ENCODE measurements at places on chromosomes 16 and 17.

DNA sequence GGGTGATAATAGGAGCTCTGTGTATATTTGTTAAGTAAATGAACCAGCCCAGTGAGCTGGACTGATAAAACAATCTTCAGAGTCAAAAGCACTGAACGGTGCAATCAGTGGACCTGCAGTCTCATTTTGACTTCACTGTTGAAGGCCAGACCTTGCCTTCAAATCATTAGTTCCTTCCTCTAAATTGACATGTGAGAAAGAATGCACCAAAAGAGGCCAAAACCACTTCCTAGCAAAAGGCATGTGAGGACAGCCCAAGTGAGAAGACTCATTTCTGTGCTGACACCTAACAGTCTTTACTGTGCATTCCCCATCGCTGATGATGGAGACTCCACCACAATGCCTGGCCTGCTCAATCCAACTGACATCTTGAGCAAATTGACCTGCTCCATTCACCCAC, 10.6 kb downstream of the GTF3C1 start:
- no peak for DNase-seq

GRCh38 chr16:466651-467050, 41.2 kb downstream of the RAB11FIP3 start:
- DNase-seq, result no peak

DNA sequence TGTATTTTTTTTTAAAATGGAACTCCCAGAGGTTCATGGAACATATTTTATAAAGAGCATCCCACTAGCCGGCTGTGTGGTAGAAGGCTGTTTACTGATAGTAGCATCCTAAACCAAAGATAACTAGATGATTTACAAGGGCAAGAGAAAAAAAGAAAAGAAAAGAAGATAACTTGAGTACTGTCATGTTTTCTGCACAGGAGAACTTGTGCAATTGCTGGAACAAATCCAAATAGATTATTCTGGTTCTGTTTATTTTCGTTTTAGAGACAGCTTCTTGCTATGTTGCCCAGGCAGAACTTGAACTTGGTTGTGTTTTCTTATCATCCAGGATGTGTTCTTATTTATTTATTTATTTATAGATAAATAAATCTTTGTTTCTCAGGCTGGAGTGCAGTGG, 20.9 kb upstream of the PPM1D start:
- DNase-seq, result no peak

DNA sequence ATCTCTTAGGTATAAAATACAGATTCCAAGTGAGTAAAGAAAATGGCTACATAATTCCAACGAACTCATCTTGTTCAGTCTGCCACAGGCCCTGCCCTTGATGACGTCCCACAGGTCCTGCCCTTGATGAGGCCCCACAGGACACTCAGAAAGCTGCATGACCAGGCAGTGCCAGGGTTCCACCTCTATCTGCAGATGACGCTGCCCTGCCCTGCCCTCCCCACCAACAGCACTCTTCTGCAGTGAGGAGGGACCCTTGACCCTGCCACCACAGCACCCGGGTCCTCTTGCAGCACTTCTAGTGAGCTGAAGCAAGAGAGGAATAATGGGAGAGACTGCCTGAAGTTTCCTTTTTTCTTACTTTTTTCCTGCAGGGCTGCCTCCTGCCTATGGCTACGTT, 118.4 kb downstream of the VPS53 start:
- DNase-seq, result no peak

DNA sequence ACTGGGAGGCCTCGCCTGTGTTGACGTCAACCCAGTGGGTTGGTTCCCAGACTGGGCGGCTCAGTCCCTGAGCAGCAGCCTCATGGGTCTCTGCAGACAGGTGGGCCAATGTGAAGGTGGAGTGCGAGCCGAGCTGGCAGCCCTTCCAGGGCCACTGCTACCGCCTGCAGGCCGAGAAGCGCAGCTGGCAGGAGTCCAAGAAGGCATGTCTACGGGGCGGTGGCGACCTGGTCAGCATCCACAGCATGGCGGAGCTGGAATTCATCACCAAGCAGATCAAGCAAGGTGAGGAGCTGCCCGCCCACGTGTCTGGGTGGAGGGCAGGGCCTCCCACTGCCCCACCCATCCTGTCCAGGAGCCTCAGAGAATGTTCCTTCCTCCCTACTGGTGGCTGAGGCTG, 44.1 kb downstream of the MRC2 start:
- no peak for DNase-seq

- no peak for DNase-seq
These were observed 187.9 kb upstream of the CHMP6 start for GRCh38 chr17:80803451-80804428.

- DNase-seq, result no peak
These were observed 4.0 kb downstream of the SLC35B1 start for GRCh38 chr17:49703557-49704277.

DNA sequence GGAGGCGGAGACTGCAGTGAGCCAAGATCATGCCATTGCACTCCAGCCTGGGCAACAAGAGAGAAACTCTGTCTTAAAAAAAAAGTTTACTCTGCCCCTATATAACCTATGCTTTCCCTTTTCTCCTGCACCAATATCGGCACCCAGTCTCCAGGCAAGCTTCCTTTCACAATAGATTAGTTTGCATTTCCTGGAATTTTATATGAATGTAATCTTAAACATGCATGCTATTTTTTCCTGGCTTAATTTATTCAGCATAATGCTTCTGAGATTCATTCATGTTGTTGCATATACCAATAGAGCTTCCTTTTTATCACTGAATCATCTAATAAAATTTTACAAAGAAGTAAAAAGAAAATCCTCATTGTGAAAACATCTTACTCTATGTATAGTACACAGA, 59.4 kb downstream of the USP32 start:
- no peak for DNase-seq

GRCh38 chr17:56629531-56630075, 36.1 kb downstream of the NOG start:
- no peak for DNase-seq

DNA sequence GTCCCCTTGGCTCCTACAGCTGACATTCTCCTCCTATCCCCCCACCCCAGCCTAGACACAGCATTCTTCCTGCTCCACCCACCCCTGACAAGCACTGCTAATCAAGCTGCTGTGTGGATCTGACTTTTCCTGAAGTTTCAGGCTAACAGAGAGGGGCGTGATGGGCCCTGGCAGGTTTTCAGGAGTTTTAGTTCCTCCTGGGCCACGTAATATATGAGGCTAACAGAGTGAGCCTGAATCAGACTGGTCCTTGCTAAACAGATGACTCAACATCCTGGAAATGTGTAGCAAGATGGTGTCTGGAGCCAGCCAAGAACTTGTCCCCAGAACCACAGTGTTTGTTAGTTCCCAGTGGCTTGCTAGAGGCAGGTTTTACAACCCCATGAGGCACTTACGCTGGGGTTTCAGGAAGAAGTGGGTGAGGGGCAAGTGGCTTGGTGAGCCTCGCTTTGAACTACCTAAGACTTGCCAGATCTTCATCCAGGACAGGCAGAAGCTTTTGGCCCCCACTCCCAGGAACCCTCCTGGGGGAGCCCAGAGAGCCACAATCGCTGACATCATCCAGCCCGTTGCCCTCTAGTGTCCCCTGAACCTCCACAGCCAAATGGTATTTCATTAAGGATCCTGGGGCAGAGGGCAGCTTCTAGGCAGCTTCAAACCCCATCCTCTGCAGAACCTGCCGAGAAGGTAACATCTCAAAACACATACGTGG, 15.9 kb downstream of the TMEM92 start:
- no peak for DNase-seq

- no peak for DNase-seq
These were observed 3.4 kb upstream of the PRSS8 start for GRCh38 chr16:31138621-31139578.

DNA sequence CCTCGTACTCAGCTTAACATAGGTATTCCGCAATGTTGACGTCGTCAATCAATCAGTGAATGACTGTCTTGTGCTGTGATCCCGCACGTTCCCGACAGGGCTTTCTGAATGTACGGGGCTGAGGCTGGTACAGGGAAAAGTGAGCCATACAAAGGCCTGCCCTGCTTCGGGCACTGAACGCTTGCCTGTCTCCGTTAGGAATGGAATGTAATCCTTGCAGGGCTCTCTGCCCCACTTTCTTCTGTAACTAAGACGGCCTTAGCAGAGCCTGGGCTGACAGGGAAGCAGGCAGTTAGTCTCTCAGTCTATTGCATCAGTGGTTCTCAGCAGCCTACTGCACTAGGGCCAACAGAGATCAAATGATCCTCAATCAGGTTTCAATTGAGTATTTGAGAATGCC, 16.2 kb upstream of the MYH3 start:
- no peak for DNase-seq

DNA sequence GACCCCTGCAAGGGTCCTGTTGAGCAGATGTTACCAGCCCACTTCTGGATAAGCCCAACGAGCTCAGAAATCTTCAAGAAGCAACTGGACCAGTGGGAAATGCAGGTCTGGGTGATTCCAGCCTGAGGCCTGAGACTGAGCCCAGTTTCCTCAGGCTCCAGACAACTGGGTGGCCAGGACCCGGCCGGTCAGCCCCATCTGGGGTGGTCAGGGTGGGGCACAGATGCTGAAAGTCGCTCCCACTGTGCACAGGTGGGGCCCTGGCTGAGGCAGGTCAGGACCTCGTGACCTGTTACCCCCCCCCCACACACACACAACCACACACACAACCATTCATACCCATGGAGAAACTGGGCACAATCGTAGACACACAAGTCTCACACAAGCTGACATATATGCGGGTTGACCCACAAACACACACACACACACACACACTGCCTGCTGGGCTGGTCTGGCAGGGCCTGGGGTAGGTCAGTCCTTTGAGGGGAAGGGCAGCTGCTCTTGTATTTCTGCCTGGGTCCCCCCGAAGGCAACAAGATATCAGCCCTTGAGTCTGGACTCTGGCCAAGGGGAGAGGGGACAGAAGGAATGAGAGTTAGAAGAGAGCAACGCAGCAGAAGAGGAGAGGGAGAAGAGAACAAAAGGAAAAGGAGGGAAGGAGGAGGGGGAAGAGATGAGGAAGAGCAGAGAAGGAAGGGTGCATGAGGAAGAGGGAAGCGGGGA, 99.0 kb upstream of the CDH5 start:
- DNase-seq, result no peak

DNA sequence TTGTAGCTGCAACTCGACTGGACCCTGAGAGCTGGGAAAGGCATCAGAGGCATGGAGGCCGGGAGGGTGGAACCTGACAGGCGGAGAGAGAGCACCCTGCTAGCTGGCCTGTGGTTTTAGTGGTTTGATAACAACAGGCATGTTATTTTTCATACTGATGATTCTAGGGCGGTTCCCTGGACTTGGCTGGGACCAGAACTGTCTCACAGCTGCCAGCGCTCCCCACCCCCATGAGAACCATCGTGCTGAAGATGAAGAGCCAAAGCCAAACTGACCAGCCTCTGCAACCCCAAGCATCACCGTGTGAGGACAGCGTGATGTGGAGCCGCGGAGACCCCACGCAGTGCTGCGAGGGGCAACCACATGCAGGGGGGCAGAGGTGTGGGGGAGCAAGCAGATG, 28.5 kb downstream of the MXRA7 start:
- DNase-seq, result no peak

DNA sequence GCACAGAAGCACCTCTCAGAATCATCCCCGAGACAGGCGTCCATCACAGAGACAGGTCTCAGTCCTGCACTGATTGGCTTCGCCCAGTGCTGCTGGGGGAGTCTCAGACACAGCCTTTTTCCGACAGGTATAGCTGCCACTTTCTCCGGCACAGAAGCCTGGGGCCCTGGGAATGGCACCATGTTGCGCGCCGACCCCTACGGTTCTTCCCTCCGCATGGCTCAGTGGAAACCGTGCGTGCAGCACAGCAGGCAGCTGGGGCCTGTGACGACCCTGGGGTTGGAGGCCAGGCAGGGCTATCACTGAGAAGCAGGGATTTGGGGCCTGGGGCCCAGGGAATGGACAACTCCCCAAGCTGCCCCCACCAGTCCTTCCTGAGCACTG, 29.7 kb upstream of the CDH15 start:
- DNase-seq, result no peak

GRCh38 chr17:38897176-38897575, 27.3 kb downstream of the LASP1 start:
- no peak for DNase-seq

DNA sequence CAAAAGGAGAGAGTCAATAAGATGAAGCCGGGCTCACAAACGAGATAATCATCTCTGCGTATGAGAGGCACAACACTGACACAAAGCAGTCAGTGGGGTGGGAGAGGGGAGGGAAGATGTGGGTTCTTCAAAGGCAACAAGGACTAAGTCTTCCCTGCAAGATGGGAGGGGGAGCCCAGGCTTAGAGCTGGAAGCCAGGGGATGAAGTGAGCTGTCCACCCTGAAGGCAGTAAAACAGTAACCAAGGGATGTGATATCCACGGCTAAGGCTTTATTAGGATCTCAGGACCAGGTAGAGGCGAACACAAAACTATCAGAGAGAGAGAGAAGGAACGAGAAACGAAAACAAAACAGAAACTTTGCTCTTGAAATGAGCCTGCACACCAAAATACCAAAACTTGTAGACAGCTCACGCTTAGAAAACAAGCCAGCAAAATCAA, 115.9 kb downstream of the DYNLRB2 start:
- no peak for DNase-seq

- no peak for DNase-seq
These were observed 9.3 kb downstream of the GAS2L2 start for GRCh38 chr17:35743626-35744328.

GRCh38 chr17:36133602-36134236, 30.1 kb downstream of the CCL4 start:
- no peak for DNase-seq

DNA sequence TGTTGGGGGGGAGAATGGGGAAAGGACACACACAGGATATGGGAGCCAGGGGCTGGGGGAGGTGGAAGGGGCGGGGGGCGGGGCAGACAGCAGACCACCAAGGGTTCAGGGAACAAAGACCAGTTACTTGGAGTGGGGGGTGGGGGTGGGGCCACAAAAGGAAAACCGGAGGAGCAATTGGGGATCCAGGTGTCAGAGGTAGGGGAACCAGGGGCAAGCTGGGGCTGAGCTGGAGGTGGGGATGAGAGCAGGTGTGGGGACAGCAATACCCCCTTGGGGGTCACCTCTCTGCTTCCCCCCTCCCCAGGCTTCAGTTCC, 1.4 kb upstream of the ORAI3 start:
- no peak for DNase-seq

DNA sequence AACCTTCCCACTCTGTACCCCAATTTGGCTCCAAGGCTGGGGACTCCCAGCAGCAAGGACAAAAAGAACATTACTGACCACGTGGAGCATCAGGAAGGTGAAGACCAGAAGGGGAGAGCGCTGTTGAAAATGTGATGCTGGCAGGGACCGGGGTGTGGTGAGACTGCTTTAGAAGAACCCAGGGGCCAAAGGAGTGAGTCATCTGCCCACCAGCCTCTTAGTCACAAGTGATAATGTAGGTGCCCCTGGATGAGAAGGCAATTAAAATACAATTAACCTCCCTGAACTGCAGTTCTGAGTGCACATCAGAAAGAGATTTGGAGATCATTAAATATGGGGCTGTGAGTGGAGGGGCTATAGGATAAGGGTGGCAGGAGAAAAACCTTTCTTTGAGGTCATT, 366.6 kb upstream of the CCL2 start:
- DNase-seq, result no peak

GRCh38 chr16:27781195-27781524, 231.2 kb downstream of the KATNIP start:
- DNase-seq, result no peak

Measured in activated B cell treated with CpG ODN at 0.5 μM for 24 hours (primary cell).